Activated T-cell treated with anti-CD3 and anti-CD28 coated beads for 1 hour (primary cell): ENCODE measurements at places on chromosomes 13 and 19.

GRCh38 chr13:68440874-68441273 is 1210.7 kb upstream of the PCDH9 start:
- no peak for DNase-seq

- no peak for DNase-seq
These were observed 5.5 kb downstream of the ZNF805 start for GRCh38 chr19:57245959-57246358.

- DNase-seq, result no peak
These were observed 71.4 kb downstream of the EFNB2 start for GRCh38 chr13:106464076-106464475.

- DNase-seq, result no peak
These were observed at the start of gene LINGO3 for GRCh38 chr19:2308114-2308556. Gene LINGO3, minus strand, starts transcription at chr19:2308154. Its CDS starts 16,378 bp downstream, at chr19:2291776.

- no peak for DNase-seq
These were observed 1333.1 kb downstream of the EFNB2 start for GRCh38 chr13:105202354-105202753.

- no peak for DNase-seq
These were observed 4.3 kb upstream of the ZNF813 start for GRCh38 chr19:53463263-53463662.

DNA sequence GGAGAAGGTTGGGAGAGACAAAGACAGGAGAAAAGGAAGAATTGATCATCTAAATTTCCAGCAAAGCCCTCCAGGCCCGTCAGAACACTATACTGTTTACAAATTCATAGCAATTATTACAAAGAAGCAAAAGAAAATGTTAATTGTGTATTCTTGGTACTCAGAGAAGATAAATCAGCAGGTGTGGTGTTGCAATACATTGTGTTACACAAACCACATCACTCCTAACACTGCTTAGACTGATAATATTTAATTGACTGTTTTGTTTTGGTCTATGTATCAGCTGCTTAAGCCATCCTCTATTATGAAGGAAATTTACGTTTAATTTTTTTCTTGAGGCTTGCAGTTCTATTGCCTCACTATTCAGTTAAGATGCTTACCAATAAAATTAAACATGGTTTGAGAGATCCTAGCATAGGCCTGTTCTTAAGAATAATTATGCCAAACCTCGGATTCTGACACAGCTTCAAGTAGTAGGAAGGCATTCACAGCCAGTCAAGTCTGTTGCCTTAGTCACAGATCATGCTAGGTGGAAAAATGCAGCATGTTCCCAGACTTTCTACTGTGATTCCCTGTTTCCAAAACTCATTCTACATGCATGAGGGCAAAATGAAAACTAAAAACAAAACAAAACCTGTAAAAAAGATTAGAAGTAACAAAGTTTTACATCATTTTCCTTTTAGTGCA is 129.2 kb downstream of the TBC1D4 start:
- no peak for DNase-seq

DNA sequence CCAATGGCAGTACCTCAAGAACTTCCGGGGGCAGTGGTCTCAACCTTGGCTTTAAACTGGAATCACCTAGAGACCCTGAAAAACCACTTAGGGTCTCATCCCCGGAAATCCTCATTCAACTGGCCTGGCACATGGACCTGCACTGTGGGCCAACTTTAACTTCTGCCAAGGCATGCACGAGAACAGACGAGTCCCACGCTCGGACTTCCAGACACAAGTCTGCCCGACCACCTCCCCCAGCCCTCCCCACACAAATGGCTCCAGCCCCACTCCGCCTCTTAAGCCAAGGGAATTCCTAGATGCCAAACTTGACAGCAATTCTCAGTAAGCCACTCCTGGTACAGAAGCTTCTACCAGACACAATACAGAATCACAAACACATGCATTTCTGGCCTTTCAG is 114.0 kb downstream of the STK24 start:
- no peak for DNase-seq

GRCh38 chr19:58560007-58560887 is 1.8 kb upstream of the UBE2M start:
- DNase-seq, result no peak

- no peak for DNase-seq
These were observed 342.5 kb downstream of the SPRY2 start for GRCh38 chr13:79998381-79998880.

DNA sequence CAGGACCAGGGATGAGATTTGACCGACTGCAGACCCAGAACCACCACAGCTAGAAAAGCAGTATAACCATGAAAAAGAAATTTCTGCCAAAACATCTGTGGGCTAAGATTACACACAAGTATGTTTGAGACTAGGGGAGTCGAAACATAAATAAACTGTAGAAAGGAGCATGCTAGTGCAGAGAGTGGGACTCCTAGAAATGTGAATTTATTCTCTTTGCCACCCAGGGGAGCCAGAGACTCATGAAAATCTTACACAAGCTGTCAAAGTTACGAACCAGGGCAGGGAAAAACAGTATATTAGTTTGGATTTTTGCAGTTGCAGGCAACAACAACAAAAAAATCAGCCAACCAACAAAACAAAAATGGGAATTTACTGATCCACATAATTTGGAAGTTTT is 12.3 kb upstream of the HSPH1 start:
- no peak for DNase-seq

DNA sequence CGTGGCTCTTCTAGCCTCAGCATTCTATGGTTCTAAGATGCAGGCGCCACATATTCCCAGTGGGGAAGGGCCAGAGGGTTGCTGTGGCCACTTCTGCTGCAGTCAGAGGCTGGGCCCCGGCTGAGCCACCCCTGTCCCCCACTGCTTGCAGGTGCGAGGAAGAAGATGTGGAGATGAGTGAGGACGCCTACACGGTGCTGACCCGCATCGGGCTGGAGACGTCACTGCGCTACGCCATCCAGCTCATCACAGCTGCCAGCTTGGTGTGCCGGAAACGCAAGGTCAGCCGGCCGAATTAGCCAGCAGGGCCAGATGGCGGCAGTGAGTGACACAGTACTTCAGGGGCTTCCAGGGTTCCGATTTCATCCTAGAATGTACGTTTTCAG is 2.0 kb downstream of the LHB start:
- no peak for DNase-seq

DNA sequence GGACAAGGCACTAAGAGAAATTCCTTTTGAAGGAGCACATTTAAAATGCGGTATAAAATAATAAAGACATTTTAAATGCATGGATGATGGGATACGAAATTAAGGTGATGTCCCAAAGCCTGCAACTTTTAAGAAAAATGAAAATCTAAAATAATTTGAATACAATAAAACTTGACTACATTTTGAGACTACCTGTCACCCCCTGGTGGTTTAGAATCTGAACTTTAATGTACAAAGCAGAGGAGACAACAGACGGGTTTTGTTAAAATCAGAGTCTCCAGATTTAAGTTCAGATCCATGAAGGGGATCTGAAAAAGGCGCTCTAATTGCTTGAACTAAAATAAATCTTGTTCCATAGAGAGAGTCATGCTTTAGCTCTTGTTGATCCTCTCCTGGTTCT is 1129.3 kb upstream of the PCDH20 start:
- DNase-seq, result no peak

DNA sequence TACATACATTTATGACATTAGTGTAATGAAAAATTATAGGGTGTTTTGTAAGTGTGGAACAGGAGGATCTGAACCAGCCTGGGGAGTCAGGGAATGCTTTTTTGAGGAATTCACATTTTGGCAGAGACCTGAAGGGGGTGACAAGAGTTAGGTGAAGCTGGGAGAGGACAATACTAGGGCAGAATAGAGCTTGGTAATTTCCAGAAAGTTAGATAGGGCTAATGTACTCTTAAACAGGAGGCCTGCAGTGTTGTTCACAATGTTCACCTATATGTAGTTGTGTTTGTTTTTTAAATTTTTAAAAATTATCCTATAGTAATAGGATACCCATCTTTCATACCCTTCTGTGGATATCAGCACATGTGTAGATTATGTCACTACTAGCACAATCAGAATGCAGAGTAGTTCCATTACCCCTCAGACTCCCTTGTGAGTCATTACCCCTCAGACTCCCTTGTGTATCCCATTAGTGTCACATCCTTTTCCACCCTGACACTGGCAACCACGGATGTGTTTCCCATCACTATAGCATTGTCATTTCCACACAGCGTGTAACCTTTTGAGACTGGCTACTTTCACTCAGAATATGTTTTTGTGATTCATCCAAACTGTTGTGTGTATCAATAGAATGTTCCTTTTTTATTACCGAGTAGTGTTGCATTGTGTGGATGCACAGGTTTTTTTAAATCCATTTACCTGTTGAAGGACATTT is 43.1 kb downstream of the PCCA start:
- no peak for DNase-seq

- no peak for DNase-seq
These were observed 1.6 kb downstream of the JOSD2 start for GRCh38 chr19:50509366-50509765.

DNA sequence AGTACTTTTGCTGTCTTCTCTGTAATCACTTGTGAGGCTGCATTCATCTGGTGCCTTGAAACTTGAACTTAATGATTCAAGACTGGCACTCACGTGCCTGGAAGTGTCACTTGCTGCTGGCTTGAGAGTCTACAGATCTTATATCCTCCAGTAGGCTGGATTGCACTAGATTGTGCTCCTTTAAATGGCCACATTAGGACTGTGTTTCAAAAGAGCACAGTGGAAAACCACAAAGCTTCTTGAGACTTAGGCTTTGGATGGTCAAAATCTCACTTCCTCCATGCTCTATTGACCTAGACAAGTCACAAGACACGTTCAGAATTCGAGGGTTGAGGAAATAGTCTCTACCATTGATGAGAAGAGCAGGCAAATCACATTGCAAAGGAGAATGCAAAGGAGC is 1278.8 kb upstream of the MIR17HG start:
- no peak for DNase-seq

- DNase-seq, result no peak
These were observed 163.1 kb upstream of the MIR17HG start for GRCh38 chr13:91184244-91184926.

DNA sequence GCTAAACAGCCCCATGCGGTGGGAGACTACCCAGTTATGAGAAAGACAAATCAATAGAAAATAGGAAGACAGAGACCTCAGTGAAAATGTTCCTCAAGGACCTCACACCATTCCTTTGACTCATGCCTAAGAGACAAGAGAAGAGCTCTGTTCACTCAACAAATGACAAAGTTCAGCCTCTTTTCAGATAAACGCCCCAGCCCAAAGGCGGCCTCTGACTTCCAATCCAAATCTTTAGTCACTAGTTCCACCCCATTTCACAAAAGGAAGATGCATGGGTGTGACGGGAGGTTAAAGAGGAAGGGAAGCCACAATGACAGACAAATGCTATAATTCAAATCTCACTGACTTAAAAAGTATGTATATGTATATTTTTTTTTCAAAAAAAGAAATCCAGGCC is 8.1 kb downstream of the CARS2 start:
- no peak for DNase-seq

DNA sequence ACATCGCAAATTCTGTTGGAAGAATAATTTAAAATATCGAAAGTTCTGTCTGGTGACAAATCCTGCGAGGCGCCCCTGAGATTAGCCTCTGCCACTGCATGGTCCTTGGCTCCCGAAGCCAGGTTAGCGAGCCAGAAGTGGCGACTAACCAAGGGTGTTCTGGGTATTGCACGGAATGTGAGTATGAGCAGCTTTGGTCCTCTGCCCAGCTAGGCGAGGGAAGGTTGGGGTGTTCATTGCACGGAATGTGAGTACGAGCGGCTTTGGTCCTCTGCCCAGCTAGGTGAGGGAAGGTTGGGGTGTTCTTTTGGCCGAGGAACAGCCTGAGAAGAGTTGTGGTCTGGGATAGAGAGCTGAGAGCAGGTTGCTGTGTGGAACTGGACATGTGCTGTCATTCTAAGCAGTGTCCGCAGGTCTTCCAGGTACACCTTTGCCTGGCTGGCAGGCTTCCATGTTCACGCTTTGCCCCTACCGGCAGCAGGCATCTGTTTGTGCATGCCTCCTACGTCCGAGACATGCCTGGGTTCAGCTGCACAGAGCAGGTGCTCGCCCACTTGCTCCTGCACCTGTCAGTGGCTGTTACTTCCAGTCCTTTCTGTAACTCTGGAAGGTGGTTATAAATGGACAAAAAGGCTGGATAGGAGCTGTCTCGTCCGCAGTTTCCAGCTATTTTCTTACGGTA is 18.3 kb upstream of the TEX29 start:
- no peak for DNase-seq

DNA sequence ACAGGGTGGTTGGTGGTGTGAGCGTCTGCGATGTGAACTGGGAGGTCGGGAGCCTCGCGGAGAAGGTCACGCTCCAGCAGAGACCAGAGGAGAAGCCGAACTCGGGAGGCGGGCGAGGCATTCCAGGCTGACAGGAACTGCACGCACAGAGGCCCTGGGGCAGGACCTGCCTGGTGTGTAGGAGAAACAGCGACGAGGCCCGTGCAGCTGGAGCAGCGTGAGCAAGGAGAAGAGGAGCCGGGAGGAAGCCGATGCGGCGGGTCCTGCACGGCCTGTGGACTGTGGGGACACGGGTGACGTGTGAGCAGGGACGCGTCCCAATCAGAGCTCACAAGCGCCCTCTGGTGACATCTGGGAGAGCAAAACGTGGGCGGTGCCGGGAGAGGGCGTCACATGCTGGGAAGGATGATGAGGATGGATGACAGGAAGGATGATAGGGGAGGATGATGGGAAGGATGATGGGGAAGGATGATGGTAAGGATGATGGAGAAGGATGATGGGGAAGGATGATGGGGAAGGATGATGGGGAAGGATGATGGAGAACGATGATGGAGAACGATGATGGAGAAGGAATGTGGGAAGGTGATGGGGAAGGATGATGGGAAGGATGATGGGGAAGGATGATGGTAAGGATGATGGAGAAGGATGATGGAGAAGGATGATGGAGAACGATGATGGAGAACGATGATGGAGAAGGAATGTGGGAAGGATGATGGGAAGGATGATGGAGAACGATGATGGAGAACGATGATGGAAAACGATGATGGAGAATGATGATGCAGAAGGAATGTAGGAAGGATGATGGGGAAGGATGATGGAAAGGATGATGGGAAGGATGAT is 16.1 kb upstream of the MADCAM1 start:
- DNase-seq, result peak; percentile 37

DNA sequence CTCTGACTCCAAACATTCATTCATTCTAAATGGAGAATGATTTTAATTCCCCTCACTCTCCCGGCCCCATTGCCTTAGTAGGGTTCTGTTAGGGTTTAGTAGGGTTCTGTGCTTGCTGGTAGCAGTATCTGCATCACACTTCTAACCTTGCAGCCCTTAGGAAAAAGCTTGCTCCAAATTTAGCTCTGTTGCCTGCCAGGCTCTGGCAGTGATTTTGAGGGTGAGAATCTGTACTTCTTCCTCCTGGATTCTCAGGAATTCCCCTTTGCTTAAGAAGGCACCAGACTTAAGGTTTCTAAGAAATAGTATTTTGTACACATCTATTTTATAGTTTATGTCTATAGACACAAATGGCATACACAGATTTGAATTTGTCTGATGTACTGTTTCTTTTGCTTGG is 14.7 kb downstream of the B3GLCT start:
- no peak for DNase-seq
